ENCODE measurements at places on chromosomes 7 and 10.

DNA sequence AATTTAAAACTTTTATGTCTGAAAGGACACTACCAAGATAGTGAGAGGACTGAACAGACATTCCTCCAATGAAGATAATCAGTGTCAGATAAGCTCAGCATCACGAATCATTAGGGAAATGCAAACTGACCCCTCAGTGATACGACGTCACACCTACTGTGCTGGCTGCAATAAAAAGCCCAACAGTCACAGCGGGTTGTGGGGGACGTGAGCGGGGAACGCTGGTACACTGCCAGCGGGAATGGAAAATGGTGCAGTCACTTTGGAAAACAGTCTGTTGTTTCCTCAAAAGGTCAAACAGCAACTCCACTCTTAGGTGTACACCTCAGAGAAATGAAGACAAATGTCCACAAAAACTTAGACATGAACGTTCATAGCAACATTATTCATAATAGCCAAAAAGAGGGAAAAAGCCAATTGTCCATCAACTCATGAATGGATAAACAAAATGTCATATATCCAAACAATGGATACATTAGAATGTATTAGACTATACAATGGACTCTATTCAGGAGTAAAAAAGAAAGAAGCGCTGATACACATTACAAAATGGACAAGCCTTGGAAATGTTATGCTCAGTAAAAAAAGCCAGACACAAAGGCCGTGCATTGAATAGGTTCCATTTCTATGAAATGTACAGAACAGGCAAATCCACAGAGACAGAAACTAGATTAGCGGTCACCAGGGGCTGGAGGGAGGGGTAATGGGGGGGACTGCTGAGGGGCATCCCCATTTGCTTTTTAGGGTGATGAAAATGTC lies 2.4 kb upstream of the ECHS1 start:
- no peak for DNase-seq

DNA sequence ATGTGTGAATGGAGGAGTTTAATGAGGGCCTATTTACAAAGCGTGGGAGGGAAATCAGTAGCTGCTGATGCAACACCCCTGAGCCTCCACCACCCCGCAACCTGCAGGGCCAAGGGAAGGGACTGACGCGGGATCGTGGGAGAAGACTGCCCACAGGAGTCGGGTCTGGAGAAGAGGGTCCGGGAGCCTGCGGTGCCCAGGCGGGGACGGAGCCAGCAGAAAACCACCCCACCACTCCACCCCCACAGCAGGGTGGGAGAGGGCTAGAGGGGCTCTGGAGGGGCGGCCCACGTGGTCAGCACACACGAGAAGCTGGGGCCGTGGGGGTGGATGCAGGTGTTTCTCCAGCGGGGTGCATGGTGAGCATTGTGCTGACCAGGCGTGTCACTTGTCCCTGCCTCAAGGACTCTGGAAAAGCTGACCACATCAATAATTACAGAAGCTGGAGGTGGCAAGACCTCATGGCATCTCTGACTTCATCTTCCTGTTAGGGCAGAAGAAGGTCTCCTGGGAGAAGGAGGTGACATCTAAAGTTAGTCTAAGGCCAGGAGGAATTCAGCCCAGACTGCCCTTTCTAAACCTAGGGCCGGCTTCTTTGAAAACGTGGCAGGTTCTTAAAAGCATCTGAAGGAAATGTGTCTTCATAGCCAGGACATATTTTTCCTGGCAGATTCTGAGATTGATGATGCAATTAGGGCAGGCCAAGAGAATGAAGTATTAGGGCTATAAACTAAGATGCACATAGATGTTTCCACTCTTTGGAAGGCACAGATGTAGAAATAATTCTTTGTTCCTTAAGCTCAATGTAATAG lies 150.9 kb downstream of the RGS10 start:
- DNase-seq = no peak

- no peak for DNase-seq
Measured at GRCh38 chr10:8026349-8027259, 27.9 kb upstream of the GATA3 start.

GRCh38 chr7:39721919-39722597 lies 98.7 kb downstream of the RALA start:
- DNase-seq = no peak

GRCh38 chr10:7491949-7492659 lies 81.3 kb upstream of the SFMBT2 start:
- no peak for DNase-seq

- DNase-seq = no peak
Measured at GRCh38 chr10:11522821-11523245, 88.6 kb downstream of the USP6NL start.

All from thyroid gland (tissue), 4 donors.